NCI-H2081 treated with DMSO at 0.1 percent for 48 hours (cell line): ENCODE measurements at places on chromosomes 11 and 22.

GRCh38 chr11:33588056-33588455 lies 112.6 kb downstream of the C11orf91 start:
- DNase-seq: no peak

- no peak for DNase-seq
Measured at GRCh38 chr11:103325686-103326069, 216.5 kb downstream of the DYNC2H1 start.

DNA sequence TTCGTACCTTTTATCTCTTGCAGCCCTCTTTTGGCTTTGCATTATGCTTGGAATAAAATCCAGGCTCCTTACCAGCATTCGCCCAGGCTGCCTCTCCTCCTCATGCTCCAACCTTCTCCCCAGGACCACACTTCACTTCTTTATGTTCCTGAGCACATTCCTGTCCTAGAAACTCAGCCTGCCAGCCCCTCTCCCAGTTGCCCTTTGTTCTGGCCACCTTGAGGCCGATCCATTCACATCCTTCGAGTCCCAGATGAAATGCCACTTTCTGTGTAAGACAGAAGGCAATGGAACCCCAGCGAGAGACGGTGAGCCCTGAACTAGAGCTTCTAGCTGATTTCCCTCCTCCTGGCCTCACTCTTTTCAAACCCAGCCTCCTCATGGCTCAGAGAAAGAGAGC lies 73.0 kb upstream of the NTM start:
- DNase-seq: no peak

GRCh38 chr11:58768137-58768536 lies 36.4 kb upstream of the GLYAT start:
- DNase-seq: no peak

GRCh38 chr11:30573951-30574350 lies 12.2 kb downstream of the MPPED2 start:
- DNase-seq: no peak

- no peak for DNase-seq
Measured at GRCh38 chr11:120211522-120212258, 858 bp downstream of the OAF start.

GRCh38 chr11:126210871-126211235 lies 597 bp downstream of the RPUSD4 start:
- DNase-seq: no peak

DNA sequence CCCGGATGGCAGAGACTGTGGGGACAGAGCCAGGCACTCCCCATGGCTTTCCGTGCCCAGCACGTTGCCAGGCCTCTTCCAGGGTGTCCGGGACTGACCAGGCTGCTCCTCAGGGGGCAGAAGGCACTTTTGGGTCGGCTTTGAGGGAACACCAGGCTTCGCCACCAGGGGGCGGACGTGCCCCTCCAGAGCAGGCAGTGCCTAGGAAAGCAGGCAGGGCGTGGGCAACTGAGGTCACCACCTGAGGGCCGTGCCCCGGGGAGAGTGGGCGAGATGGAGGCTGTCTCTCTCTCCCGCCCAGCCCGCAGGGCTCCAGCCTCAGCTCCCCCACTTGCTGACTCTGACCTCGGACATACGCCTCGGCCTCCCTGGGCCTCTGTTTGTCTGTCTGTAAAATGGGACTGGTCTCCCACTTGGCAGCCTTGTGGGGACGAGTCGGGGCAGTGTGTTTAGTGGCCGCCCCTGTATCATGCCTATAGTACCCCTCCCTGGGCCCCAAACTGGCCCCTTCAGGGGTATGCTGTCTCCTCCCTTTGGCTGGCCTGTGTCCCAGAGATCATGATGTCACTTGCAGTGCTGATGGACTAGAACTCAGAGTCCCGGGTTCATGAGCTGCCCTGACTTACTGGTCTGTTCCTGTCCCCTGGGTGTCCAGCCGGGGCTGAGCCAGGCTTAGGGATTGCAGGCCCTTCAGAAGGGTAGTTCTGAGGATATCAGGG lies 4.4 kb upstream of the PRR5 start:
- no peak for DNase-seq

- no peak for DNase-seq
Measured at GRCh38 chr22:43388420-43388851, 23.4 kb upstream of the MPPED1 start.
